ENCODE measurements at places on chromosomes 13 and 19.

GRCh38 chr13:30415430-30416030 lies 6.8 kb upstream of the UBE2L5 start:
- no peak for DNase-seq

- no peak for DNase-seq
Measured at GRCh38 chr19:15249972-15250639, 17.9 kb upstream of the EPHX3 start.

DNA sequence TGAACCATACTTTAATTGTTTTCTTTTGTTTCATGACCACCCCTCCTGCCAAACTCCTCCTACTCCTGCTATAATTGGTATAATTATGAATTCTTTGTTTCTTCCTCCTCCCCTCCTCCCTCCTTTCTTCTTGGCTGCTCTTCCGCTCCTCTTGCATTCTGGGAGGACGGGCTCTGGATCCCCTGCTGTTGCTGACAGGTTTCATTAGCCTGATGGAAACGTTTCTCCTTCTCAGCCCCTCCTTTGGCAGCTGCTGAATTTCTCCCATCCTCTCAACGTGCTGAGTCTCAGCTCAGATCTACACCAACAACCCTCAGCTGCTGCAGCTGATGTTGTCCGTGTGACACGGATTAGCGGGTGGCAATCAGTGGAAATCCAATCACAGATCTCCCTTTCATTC lies 97.1 kb upstream of the UBAC2 start:
- no peak for DNase-seq

GRCh38 chr19:49338691-49339300 lies 3.6 kb downstream of the CD37 start:
- no peak for DNase-seq

- DNase-seq, result no peak
Measured at GRCh38 chr19:32427536-32427935, 22.0 kb downstream of the DPY19L3 start.

- DNase-seq, result no peak
Measured at GRCh38 chr19:49154279-49154678, 917 bp downstream of the HRC start.

GRCh38 chr19:11204943-11205349 lies 7.6 kb upstream of the KANK2 start:
- no peak for DNase-seq

DNA sequence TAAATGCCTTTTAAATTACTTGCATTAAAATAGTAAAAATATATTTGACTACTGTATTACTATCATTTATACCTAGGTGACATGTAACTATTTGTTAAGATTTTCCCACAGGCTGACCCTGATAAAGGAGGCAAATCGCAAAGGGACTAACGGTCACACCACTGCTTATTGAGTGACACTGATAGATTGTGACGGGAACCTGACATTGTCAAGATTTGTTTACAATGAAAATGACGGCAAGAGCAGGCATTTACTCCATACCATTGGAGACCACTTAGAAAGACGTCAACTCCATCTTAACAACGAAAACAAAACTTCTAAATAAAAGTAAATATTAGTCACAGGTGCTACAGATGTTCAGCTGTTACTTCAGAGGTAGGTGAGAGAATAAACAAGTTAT lies 289.0 kb downstream of the DACH1 start:
- no peak for DNase-seq

GRCh38 chr19:45103156-45103507 lies 10.2 kb downstream of the PPP1R37 start:
- DNase-seq, result no peak

DNA sequence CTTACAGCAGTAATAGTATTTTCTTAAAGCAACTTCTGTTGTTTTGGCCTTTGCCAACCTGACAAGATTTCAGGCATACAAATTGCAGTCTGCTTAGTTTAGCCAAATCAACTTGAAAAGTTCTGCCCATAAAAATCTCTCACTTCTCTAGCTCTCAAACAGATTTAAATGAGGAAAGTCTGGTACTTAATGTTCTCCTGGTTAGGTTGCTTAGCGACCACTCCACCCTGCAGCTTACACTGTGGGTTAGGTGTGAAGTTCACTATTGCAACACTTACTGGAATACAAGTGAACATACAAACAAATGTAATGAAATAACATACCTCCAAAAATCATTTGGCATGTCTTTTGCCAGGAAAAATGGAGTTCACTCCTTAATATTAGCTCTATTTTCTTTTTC lies 178.7 kb upstream of the PCDH9 start:
- DNase-seq, result no peak

DNA sequence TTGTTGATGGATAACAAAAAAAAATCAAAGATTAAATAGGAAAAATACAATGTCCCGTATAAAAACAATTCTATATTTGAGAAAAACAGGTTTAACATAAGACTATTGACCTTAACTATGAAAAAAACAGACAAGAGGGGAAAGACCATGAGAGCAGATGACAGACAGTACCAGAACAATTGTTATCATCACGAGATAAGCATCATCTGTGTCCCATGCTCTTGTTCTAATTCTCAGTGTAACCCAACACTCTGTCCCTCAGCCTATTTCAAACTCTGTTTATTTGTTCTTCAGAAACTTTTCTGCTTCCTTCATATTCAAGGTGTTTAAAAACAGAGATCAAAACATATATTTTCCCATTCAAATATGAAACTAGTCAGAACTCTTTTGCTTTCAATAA lies 216.4 kb downstream of the PCDH9 start:
- no peak for DNase-seq

DNA sequence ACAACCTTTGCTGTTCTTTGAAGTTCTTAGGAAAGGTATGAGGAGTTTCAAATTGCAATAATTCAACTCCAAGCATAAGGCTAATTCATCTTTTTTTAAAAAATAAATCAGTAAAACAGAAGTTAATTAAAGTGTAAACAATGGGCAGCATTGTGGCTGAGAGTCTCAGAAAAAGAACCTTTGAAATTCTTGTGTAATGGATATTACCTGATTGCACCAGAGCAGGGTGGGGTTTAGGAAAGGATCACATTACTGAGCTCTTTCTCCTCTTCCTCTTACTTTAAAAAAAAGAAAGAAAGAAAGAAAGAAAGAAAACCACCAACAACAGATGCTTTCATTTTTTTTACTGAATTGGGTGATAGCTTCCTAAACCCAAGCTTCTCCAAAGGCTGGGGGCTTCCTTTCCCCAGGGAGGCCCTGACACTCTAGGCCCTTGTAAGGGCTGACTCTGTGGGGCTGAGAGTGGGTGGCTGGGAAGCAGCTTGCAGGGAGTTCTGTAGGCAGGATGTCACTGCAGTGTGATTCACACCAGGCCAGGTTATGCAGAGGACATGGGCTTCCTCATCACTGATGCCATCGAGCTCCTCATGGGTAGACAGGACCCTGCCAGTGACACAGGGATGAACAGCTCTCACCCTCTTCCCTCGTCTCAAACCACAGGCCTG lies 564.5 kb downstream of the FGF9 start:
- DNase-seq, result no peak

DNA sequence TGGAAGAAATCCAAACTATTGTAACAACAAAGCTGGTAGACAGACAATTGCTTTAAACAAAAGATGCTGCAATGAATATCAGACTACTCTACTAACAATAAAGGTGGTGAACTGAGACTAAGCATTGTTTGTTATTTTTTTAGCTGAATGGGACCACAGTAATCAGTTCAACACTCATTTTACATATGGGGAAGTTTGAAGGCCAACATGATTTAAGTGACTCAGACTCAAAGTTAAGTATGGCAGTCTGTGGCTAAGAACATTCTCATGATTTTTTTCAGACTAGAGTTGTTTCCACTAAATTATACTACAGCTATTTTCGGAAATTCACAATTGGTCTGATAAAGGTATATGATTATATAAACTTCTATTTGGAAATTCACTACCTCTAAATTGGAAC lies 10.4 kb downstream of the EXOSC8 start:
- no peak for DNase-seq

DNA sequence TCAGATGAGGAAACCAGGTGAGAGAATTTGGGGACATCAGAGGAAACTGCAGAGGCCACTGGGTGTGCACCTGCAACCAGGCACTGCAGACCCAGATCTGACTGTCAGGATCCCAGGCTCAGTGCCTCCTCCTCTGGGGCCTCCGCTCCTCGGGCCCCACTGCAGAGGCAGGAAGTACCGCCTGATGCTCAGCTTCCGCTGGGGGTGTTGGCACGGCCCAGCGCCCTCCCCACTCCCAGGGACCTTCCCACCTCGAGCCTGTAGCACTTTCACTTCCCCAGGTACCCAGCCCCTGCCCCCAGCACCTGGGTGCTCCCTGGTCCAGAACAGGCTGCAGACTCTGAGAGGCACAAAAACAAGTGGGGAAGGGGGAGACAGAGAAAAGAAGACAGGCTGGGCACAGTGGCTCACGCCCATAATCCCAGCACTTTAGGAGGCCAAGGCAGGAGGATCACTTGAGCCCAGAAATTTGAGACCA lies 1.4 kb upstream of the CD37 start:
- peak; percentile 48 for DNase-seq

GRCh38 chr13:36696410-36697010 lies 22.7 kb downstream of the SERTM1 start:
- DNase-seq, result no peak

GRCh38 chr19:19381007-19381926 lies 24.2 kb upstream of the GATAD2A start:
- DNase-seq, result no peak

GRCh38 chr13:38141792-38142191 lies 207.9 kb upstream of the UFM1 start:
- DNase-seq, result no peak

DNA sequence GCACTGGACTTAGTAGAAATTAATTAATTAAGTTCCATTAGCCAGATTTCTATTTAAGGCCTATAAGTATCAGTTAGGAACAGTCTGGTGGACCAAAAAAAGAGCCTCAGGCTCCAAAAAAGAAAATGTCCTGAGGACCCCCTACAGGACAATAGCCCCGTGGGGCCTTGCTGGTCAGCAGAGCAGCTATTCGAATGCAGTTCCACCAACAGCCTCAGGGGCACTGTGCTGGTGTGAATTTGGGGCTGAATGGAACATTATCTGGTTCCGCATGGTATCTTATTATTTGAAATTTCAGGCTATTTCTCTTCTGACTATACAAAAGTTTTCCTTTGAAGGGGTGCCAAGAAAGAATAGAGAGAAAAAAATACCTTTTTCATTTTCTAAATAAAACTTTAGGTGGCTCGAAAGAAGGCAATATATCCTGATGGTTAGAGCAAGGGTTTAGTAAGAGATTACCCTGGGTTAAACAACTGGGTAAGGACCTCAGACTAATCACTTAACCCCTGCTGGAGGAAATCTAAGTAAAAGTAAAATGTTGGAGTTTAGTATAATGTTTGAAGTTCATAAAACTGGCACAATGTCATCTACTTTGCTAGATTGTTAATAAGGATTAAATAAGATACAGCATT lies 147.2 kb downstream of the MIPEP start:
- no peak for DNase-seq

GRCh38 chr13:33285420-33286124 lies at the start of gene STARD13:
Gene STARD13, minus strand, starts transcription at chr13:33285755. Its CDS starts 117 bp downstream, at chr13:33285638.
- DNase-seq, result no peak

GRCh38 chr13:73870970-73871935 lies 263.0 kb downstream of the KLF12 start:
- DNase-seq, result no peak

- DNase-seq, result no peak
Measured at GRCh38 chr13:92175330-92175729, 776.9 kb downstream of the GPC5 start.

DNA sequence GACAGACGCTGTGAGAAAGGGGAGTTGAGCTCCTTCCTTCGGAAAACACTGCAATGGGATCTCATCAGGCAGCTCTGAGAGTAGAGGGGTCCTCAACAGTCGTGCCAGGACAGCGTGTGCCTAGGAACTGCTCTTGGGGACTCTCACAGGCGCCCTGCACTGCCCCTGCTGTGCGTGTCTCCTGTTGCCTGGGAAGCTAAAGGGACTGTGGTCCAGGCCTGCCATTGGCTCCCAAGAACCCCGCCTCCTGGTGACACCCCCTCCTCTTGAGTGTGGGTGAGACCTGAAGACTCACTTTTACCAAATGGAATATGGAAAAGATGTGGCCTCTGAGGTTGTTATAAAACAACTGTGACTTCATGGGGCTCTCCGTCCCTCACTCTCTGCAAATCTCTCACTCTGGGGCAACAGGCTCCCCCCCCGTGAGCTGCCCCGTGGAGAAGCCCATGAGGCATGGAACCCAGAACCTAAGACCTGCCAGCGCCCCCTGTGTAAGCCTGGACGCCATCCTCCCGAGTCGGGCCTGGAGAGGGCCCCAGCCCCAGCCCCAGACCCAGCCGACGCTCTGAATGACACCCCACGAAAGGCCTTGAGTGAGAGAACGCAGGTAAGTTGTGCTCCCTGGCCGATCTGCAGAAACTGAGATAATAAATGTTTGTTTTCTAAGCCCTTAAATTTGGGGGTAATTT lies 302.7 kb downstream of the FGF9 start:
- no peak for DNase-seq

DNA sequence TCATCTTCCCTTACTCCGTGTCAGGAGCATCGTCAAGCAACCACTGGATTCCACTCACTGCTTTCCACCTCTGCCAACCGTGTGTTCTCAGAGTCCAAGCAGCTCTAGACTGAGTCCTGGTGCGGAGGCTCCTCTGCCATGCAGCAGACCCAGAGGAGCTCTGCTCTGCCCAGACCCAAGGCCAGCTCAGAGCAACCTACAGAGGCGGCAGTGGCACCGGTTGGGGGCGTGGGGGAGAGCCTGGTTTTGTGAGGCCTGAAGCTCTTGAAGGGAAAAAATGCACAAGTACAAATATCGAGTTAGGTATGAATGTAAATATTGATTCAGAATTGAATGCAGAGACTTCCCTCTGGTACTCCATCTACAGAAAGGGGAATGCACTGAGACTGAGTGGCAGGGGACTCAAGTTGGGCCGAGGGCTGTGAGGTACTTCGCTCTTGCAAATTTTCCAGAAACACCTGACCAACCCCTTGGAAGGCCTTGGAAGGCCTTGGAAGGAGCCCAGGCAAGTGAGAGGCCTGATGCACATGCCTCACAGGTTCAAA lies 46.7 kb downstream of the GJA3 start:
- DNase-seq, result no peak

- no peak for DNase-seq
Measured at GRCh38 chr19:679418-680286, 3.5 kb downstream of the FSTL3 start.
